ENCODE measurements at places on chromosomes 7 and 10. TPM values are rescaled to one million over a fixed set of nuclear protein-coding genes. Genes with fewer than 3 reads are reported as not detected.

Gene HECTD2
- total RNA-seq = 3.2 TPM

Gene LOXL4
- total RNA-seq = 393 TPM

Gene AKR1C1
- 2.2 TPM for total RNA-seq

Gene LAMTOR4
- 196 TPM for total RNA-seq

Gene TUBAL3
- total RNA-seq = not detected

Gene H2BK1
- total RNA-seq = not detected

Gene SLC18A2
- total RNA-seq = not detected

Gene HYAL4
- 0.05 TPM for total RNA-seq

Gene CYP3A4
- not detected for total RNA-seq

Gene SPDYE9
- total RNA-seq = not detected

Gene VPS37D
- 3.2 TPM for total RNA-seq

Gene ZDHHC6
- 15.8 TPM for total RNA-seq

Gene HOXA4
- total RNA-seq = 2.9 TPM

Gene CH25H
- not detected for total RNA-seq

Gene FAM25A
- total RNA-seq = not detected

Gene MAP3K8
- total RNA-seq = 0.27 TPM

Gene FAM131B
- total RNA-seq = 2.4 TPM

Gene HUS1
- total RNA-seq = 39.5 TPM

Gene CLEC2L
- total RNA-seq = not detected

Gene BMPER
- 0.37 TPM for total RNA-seq

Measured in A375 (cell line).